ENCODE measurements at places on chromosomes 1 and 21.
A peak's percentile ranks its signal among the peaks of the same experiment; 100 is the strongest.

DNA sequence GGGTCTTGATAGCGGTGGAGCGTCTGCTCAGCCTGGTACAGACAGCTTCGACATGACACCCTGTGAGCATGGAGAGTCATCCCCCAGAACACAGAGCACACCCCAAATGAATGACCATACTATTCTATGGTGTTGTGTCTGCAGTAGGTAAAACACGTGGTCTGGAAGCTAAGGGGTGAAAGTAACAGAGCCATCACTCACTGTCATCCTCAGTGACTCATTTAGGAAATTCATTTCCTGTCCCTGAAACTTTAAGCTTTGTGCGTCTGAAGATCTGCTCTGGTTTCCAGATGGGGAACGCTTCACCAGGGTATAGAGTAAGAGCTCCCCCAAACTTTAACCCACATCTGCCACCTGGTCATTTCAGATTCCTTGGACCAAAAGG is 94.8 kb upstream of the DISP3 start:
- no peak for DNase-seq

- DNase-seq, result peak; percentile 34
Observed at GRCh38 chr1:116373431-116374352, 648 bp downstream of the ATP1A1 start.

- DNase-seq, result no peak
Observed at GRCh38 chr21:25428537-25428936, 178.7 kb downstream of the MRPL39 start.

- DNase-seq, result no peak
Observed at GRCh38 chr1:24963099-24963872, 33.2 kb upstream of the RUNX3 start.

- DNase-seq, result no peak
Observed at GRCh38 chr1:94275083-94275482, 37.7 kb upstream of the ARHGAP29 start.

- DNase-seq, result peak; percentile 82
Observed at GRCh38 chr21:43810505-43811261, 21.3 kb downstream of the RRP1 start.

DNA sequence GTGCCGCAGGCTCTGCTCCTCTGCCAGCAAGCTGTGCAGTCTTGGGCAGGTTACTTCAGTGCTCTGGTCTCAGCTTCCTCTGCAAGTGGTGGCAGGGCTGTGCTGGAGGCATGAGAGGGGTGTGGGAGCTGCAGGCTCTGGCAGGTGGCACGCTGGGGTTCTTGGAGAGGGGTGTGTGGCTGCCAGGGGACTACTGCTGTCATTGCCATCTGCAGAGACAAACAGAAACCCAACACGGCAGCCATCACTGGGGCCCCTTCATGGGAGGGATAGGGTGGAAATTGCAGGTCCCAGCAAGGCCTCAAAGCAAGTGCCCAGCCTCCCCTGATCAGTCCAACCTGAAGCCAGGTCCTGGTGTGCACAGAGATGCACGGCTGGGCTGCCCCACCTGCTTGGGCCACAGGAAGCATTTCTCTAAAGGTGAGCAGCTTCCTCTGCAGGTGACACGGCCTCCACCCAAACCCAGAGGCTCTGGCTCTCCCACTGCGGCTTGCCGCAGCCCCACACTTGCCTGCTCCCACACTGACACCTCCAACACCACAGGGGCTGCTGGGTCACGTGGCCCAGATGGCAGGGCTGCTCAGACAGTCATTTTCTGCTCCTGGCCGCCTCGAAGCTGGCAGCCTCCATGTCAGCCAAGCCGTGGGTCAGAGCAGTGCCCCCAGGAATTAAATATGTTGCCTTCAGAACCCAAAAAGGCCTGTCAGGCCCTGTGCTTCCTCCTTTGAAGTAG is 4.1 kb upstream of the COL6A2 start:
- no peak for DNase-seq

DNA sequence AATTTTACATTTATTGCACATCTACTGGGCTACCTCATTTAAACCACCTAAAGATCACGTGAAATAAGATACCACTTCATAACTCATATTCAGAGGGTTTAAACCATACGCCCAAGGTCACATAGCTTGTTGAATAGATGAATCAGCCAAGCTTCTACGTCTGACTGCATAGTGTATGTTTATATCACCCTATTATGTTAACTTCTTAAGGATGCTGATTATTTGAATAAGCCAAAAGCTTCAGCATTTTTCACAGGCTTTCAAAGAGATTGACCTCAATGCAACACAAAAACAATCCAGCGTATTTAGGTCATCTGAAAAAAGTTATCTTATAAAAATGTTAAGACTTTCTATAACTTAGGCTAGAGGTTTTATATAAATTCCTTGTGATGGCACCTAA is 373.8 kb downstream of the TGFB2 start:
- DNase-seq, result no peak

GRCh38 chr21:17768840-17769446 is 50.2 kb downstream of the C21orf91 start:
- DNase-seq, result no peak

- DNase-seq, result no peak
Observed at GRCh38 chr1:63124666-63125191, 197.6 kb upstream of the FOXD3 start.

DNA sequence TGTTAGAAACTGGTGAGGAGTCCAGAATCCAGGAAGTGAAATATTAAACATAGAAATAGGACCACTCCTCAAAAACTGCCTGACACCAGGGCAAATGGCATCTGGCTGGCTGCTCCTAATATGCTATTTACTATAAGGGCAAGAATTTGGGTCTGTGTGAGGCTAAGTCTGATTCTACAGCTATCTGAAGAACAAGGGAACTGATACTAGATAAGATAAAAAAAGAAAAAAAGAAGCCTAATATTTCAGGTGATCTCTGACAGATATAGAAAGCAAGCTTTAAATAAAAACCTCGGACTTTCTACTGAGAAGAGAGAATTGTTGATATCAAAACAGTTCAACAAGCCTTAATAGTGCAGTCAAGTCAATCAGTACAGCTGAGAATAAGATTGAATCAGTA is 42.1 kb upstream of the VAV3 start:
- no peak for DNase-seq

DNA sequence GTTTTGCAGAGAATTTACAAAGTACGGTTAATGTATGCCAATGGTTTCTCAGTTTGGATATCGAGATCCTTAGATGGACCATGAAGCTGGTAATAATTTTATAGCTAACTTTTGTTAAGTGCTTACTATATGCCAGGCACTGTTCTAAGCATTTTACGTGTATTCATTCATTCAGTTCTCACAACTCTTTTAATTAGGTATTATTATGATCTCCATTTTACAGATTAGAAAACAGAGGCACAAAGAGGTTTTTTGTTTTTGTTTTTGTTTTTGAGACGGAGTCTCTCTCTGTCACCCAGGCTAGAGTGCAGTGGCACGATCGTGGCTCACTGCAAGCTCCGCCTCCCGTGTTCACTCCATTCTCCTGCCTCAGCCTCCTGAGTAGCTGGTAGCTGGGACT is 7.2 kb downstream of the RPRD2 start:
- no peak for DNase-seq

DNA sequence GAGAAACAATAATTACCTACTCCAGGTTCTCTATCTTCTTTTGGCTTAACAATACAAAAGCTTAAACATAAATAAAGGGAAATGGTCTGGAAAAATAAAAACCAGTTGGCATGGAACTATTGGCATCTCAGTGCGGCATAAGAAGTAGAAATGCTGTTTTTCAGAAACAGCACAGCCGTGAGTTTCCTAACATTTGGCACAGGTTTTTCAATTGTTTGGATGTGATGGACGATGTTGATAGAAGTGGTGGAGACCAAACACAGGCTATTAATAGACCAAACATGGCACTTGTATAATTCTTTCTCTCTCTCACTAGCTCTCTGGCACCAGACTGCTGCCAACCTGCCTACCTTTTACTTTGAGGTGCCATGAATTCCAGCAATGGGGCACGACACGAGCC is 36.2 kb downstream of the KCNN3 start:
- no peak for DNase-seq

- DNase-seq, result no peak
Observed at GRCh38 chr21:31555741-31556191, 103.7 kb upstream of the SOD1 start.

DNA sequence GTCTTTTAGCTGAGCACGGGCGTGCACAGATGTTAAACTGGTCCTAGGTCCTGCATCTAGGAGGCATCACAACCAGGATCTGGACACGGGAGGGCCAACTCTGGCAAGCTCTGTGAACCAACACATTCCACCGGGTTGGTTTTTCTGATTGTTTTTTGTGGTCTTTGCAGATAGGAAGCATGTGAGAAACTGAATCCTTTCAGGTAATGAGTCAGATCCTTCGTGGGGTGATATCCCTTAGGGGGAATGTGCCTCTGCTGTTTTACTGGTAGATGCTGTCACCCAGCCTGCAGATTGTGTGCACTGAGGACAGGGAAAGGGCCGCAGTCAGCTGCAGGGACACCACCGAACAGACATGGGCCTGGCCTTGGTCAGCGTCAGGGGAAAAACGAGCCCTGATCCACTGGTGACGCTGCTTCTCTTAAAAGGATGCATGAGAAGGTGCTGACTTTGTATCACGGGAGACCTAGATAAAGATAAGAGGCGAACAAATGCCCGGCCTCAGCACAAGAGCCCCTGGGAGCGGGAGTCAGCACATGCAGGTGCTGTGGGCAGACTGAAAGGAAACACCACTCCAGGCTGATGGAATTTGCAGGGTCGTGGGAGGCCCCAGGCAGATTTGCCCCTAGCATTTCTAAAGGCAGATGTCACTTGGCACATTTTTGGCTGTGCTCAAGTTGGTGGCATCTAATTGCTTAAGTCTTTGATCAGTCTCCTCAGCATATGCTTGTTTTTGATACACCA is 51.1 kb downstream of the DOP1B start:
- DNase-seq, result no peak

- no peak for DNase-seq
Observed at GRCh38 chr1:23722652-23723051, 20.6 kb upstream of the ELOA start.

DNA sequence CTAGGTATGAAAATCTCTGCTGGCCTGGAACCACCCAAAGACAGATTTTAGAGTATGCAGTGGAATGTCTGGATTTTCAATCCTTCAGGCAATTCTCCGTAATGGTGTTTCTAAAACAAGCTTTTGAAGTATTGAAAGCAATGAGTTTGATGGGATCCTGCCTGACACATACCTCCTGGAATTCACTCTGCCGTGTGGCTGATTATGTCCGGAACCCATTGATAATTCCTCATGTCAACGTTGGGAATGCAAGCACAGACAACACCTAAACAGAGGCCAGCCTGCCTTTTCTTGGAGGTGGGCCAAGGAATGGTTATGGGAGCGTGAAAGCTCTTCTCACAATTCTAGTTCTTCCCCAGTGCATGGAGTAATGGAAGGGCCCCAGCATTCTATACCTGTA is 168.9 kb upstream of the HMCN1 start:
- no peak for DNase-seq

- no peak for DNase-seq
Observed at GRCh38 chr1:204915861-204916495, 45.3 kb downstream of the NFASC start.

GRCh38 chr1:245751116-245751515 is 596.3 kb downstream of the KIF26B start:
- DNase-seq, result no peak

- DNase-seq, result no peak
Observed at GRCh38 chr1:85502625-85503083, 37.7 kb upstream of the DDAH1 start.

GRCh38 chr21:26366781-26367180 is 196.2 kb upstream of the APP start:
- DNase-seq, result no peak

DNA sequence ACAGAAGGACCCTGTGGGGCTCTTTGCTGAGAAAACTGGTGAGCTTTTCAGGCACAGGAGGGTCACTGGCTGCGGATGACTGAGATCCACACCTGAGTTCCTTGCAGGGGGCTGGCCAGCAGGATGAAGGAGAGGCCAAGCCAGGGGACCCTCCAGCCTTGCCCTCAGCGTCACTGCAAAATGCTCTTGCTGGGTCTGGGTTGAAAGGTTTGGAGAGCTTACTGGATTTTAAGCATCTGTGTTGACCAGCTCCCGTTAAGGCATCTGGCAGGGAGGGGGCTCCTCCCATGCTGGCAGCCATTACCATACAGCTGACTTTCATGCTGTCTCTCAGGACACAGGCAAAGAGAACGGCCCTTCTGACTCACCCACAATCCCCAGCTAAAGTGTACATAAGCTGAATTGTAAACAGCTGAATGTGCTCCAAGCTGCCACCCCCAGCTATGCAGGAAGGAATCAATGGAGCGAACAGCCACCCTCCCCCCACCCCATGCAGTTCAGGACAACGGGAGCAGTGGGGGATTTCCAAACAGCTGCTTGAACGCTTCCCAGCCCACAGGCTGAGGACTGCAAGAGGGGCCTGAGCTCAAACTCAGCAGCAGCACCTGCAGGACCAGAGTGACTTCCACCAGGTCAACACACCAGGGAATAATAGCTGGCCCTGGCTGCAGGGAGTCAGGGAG is 21.3 kb upstream of the A3GALT2 start:
- DNase-seq, result no peak

- no peak for DNase-seq
Observed at GRCh38 chr1:37372302-37372701, 102.1 kb upstream of the ZC3H12A start.

- no peak for DNase-seq
Observed at GRCh38 chr1:175870217-175870616, 126.8 kb upstream of the TNR start.

- no peak for DNase-seq
Observed at GRCh38 chr1:208030288-208031091, 119.6 kb upstream of the CD34 start.

DNA sequence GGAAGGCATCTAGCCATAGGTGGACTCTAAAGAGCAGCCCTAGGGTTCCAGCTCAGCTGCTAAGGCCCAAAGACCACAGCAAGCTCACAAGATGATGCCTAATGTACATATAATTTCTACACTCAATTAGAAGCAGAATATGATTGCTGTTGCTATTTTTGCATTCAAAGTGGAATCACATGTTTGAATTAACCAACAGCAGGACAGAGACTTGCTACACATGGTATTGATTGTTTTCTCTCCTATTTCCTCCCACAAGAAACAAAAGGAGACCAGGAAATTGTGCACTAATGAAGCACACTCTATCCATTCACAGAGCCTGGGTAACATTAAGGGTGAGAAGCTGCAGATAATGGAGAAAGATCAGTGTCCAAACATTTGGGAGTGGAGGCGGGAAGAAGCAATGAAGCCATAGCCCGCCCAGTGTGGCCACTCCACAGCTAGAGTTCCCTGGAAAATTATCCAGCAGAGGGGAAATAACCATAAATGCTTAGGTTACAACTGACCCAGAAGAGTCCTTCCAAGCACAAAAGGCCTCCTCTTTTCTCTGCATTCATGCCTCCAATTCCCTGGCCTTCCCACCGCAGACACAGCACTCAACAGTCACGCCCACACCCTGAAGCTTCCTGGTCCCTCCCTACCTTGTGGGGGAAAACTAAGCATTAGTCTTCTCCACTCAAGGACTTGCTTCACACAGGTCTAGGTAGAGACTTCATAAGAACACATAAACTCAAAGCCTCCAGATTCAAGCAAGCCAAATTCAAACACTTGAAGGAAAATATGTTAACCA is 7.5 kb downstream of the CNN3 start:
- no peak for DNase-seq

DNA sequence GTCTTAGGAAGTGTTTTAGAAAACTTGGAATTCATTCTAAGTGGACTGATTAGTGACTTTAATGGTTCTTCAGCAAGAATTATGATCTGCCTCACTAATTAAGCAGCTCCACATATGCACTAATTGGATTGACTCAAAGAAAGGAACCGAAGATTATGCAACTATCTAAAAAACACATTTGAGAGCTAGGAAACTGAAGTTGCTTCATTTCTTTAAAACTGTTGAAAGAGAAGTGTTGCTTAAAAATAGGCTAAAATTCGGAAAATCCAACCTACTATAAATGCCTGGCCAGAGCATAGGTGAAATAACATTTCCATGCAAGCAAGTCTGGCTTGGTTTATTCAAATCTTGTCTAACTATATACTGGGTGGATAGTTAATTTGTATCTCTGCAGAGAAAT is 502.9 kb upstream of the ZRANB2 start:
- no peak for DNase-seq

All from stimulated activated CD8-positive, alpha-beta memory T cell treated with anti-CD3 and anti-CD28 coated beads, Interleukin-15, amount 100 ng/mL, for 48 hours (primary cell).